Stimulated activated CD8-positive, alpha-beta memory T cell treated with anti-CD3 and anti-CD28 coated beads, Interleukin-4, amount 100 ng/mL, for 4 hours (primary cell): ENCODE measurements at places on chromosomes 12 and 14.

- no peak for DNase-seq
Measured at GRCh38 chr14:52079239-52079959, 10.5 kb upstream of the NID2 start.

DNA sequence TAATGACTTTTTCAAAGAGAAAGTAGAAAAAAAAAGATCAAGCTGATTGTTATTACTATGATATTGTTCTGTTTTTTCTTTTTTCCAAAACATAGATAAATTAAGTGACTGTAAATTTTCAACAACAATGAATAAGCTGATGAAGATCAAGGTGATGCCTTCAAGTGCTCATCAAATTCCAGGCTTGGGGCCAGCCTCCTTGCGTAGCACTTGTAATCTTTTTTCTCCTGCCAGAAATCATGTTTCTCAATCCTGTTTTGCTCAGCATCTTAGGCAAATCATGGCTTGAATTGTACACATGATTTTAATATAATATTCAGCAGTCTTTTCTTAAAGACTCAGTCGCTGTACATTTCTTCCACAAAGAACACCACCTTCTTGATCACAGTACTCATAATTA lies 333.2 kb downstream of the NPAS3 start:
- DNase-seq, result no peak

GRCh38 chr12:128853600-128854197 lies 421 bp downstream of the GLT1D1 start:
- no peak for DNase-seq

GRCh38 chr14:68139431-68140075 lies 320.0 kb downstream of the RAD51B start:
- DNase-seq, result no peak

GRCh38 chr12:75684678-75685616 lies 173.5 kb upstream of the KRR1 start:
- DNase-seq, result no peak

DNA sequence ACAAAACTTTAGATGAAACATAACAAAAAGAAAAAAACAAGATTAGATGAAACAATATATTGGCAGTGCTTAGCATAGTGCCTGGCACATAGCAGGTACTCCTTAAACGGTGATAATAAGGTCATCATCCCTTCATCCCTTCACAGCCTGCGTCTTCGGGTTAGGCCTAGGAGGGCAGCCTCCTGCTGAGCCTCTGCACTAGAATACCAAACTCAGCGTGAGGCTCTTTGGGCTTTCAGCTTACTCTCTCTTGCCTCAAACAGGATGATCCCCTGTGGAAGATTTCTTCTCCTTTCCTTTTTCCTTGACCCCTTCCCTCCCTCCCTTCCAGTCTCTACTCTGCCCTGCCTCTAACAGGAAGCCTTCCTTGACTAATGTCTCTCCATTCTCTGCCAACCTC lies 14.4 kb upstream of the FIGNL2 start:
- no peak for DNase-seq

- no peak for DNase-seq
Measured at GRCh38 chr12:125966641-125967040, 901.4 kb downstream of the AACS start.

DNA sequence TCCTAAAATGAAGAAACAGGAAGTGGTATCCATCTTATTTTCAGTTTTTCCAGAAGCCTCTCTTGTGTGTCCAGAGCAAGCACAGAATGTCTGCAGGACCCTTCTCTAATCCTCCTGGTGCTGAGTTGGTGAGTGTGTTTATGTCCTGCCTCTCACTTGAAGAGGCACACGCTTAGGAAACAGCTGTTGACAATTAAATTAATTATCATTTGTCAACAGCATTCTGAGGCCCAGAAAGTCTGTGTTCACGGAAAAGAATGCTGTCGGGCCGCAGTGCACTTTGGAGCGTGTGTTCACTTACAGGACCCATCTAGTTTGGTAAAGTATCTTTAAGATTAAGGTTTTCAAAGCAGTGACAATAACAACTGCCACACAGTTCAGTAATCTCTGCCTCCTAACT lies 70.5 kb downstream of the LMNTD1 start:
- DNase-seq, result no peak

DNA sequence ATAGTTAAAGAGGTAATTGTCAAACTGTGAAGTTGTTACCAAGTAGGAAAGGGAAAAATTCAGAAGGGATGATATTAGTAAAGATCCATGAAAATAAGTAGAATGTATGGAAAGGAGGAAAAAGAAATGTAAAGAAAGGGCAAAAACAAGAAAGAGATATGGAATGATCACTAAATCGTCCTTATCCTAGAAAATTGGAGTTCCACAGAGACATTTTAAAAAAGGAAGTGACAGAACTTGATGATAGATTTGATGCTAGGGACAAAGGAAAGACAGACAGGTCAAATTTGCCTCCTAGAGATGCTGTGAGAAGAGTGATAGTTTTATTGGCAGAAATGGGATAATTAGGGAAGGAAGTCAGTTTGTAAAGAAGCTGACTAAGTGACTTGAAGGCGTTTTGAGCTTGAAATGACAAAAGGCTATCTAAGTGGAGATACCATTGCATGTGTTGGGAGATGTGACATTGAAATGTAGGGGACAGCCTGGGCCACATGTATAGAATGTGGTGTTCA lies 20.6 kb downstream of the TTC8 start:
- DNase-seq, result no peak

DNA sequence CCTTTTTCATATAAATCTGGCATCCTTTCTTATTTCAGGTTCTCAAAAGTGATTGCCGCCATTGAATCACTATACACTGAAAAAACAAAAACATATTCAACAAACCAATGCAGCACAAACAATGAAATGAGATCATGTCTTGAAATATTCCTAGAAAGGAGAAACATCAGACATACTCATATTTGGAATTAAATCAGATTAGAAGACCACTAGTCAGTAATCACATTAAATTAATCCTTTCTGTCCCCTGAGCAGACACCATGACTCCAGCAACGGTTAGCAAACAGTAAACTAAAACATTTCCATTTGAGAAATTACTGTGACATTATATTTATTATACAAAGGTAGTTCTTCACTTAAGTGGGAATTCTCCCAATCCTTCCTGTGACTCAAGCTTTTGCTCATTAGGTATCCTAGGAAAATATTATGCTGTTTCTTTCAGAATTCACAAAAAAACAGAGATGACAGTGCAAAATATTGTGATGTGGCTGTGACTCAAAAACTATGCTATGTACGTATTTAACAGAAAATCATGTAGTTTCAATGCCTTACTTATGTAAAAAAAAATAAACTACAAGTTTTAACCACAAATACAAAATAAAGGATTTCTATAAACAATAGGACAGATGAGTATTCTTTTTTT lies 29.7 kb downstream of the CPNE8 start:
- DNase-seq, result no peak

GRCh38 chr14:93932642-93933041 lies 5.5 kb downstream of the FAM181A start:
- DNase-seq, result no peak
